Stimulated activated memory B cell treated with anti-CD40 and anti-IgM and Interleukin-4, amounts not matched to agents 10 μg/mL and 1 μg/mL and 100 μg/mL, for 72 hours (primary cell): ENCODE measurements at places on chromosomes 7 and 10.

- ATAC-seq, result no peak
These were observed 8.9 kb downstream of the IGFBP1 start for GRCh38 chr7:45897042-45897690.

DNA sequence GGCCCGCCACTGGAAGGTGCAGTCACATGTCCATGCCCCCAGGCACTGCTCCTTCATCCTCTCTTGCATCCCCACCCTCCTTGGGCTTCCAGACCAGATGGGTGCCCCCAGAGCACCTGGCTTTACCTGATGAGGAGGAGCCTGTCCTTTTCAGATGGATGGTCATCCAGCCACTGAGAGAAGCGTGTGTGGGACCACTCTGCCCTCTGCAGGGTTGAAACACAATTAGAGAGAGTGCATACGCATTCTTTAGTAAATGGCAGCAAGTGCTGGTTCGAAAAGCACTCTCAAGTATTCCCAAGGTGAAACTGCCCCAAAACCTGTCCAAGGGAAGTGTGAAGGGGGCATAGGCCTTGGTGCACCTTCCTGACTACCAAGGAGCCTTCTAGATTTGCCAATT, 41.6 kb downstream of the HBP1 start:
- no peak for ATAC-seq

DNA sequence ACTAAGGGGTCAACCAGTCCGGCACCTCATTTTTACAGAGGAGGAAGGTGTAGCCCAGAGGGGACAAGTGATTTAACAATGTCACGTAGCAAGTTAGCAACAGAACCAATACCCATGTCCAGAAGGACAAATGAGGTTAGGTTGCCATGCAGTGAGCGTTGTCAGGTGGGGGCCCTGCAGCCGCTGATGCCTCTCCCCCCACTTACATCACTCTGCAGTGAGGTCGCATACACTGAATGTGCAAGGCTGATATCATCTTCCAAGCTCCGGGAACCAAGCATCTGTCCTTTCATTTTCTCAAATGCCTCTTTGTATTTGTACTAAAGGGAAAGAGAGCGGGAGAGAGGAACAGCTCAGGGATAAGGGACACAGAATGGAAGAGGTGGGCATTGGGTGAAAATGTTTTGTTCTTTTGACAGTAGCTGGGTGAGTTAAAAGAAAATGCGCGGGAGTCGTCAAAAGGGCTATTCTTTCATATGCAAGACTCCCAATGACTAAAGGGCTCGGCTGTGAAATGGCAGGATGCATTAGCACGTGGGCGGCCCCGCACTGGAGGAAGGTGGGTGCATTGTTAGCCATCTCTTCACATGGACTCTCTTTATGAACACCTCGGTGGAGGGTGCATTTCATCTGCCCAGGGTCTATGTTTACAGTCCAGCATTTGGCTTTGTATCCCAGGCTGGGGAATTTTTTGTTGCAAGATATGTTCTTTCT, 49.7 kb downstream of the NRAP start:
- ATAC-seq, result no peak

DNA sequence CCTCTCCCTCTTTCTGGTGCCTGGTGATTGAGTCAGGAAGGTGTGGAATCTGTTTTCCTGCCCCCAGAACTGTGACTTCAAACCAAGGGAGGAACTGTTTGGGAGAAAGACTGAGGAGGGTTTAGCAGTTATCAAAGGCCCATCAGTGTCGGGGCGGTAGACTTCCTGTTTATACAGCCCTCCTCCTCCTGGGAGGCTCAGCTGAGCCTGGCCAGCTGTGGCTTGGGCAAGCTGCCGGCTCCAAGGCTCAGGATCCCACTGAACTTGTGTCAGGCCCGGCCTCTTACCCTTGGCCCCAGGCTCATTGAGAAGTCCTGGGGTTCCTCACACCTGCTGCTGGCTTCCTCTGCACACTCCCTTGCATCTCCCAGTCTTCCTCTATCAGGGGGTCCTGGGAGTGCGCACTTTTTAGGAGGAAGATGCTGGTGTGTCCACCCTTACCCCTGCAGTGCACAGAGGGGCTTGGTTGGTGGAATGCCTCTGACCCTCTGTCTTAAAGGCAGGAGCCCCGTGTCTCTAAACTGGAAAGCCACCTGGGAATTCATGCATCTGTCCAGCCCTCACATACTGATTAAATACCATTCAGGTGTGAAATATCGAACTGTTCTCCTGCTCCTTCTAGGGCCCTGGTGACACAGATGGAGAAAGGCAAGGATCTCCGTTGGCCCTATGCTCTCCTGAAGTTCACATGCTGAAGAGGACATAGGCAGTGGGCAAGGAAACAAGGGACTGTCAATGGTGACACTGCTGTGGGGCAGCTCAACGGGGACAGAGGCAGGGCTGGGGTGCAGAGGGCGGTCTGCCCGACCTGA, 32.4 kb downstream of the CXCL12 start:
- ATAC-seq, result no peak

DNA sequence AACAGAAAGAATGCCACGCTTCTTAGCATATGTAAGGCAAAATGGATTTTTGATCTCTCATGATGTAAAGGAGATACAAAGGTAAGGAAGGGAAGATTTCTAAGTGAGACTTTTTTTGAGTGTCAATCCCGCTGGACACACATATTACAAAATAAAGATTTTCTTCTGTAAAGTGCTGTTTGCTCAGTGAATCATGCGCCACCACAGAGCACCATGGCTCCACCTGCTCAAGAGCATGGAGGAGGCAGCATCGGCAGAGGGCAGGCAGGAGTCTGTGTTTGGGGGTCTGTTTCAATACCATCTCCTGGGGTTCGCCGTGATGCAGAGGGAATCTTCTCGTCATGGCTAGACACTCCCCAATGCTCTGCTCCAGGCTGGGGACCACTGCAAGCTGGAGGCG, 83.5 kb downstream of the ALOX5 start:
- ATAC-seq, result no peak

GRCh38 chr10:1126461-1126860, 70.3 kb downstream of the WDR37 start:
- ATAC-seq, result no peak

DNA sequence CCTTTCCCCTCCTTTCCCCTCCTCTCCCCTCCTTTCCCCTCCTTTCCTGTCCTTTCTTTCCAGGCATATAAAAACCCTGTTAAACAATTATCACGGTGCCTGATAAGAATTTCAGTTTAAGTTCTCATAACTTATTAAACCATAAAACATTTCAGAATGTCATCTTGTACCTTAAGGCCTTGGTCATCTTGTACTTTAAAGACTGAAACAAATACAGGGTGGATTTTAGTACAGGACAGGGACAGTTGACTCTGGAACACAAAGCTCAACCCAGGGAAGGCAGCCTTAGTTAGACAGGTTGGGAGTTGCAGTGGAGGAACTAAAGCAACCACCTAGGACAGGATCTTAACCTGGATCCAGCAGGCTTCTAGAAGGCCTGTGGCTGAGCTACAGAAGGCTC, 1.2 kb downstream of the AGR3 start:
- ATAC-seq, result no peak

- peak; percentile 27 for ATAC-seq
These were observed 64.8 kb upstream of the PLPP4 start for GRCh38 chr10:120392245-120392644.

- ATAC-seq, result no peak
These were observed 170.4 kb downstream of the NOC3L start for GRCh38 chr10:94192333-94192732.

DNA sequence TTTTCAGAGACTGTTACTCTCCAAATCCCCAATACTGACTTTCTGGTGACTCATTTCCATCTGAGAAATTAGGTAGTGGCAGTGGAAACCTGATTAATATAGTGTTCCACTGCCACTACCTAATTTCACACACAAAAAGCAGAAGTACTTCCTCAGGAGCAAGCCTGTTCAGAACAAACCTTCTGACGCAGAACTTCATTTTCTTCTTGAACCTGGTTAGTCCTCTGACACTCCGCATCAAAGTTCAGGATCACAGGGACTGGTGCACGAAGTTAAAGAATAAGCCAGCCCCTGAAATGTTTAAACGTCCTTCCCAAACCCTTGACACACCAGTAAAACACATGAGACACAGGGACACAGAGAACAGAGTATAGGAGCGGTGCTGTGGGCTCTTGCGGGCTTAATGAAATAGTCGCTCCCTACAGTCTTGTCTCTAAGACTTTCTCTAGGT, 4.4 kb downstream of the WDR91 start:
- peak; percentile 52 for ATAC-seq

GRCh38 chr7:14236834-14237233, 247.4 kb upstream of the ETV1 start:
- no peak for ATAC-seq

DNA sequence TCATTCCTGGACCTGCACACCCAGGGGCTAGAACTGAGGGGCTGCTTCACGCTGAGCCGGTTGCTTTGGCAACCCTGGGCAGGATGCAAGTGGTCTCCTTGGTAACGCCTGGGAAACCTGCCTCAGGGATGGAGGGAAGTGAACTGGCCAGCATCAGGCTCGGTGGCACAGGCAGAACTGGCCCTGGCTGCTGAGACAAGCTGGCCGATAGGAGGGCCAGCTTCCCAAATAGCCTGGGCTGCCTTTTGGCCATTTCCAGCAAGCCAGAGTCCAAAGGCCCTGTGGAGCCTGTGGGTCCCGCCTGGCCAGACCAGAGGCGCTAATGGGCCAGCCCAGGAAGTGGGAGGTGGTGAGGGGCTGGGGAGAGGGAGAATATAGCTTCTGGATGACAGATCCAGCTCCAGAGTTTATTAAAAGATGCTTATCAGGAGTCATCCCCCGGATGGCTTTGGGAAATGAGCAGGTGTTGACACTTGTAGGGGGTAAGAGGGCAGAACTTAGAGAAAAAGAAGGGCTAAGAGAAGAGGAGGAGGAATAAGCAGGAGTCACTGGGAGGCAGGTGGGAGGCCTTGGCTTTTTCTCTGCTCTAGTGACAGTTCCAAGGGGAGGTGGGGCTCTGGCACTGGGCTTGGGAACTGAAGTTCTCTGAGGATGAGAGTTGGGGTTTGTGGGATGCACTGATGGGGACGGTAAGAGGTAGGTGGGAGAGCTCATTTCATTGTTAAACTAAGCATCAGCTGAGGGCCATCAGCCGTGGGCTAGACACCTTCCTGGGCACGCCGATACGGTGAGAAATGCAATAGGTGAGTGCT, 9.6 kb downstream of the NEURL1 start:
- no peak for ATAC-seq

DNA sequence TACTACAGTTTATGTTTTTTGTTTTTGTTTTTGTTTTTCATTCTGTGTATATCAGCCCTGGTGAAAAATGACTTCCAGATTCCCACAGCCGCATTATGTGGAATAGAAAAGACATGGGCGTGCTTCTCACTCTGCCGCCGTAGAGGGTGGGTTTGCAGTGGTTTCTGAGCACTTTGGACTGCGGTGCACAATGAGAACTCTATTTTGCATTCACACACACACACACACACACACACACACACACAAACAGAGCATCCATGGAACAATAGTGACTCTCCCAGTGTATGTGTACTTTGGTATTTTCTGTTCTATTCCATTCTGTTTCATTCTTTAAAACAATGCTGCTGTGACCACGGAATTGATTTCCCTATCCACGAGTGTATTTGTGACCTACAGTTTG, 657.3 kb upstream of the FOXK1 start:
- ATAC-seq, result no peak

GRCh38 chr10:49599546-49599945, 10.6 kb upstream of the SLC18A3 start:
- no peak for ATAC-seq

GRCh38 chr10:69739634-69740033, 62.1 kb upstream of the COL13A1 start:
- no peak for ATAC-seq

- no peak for ATAC-seq
These were observed 962.8 kb downstream of the DNAJB9 start for GRCh38 chr7:109532262-109532992.

DNA sequence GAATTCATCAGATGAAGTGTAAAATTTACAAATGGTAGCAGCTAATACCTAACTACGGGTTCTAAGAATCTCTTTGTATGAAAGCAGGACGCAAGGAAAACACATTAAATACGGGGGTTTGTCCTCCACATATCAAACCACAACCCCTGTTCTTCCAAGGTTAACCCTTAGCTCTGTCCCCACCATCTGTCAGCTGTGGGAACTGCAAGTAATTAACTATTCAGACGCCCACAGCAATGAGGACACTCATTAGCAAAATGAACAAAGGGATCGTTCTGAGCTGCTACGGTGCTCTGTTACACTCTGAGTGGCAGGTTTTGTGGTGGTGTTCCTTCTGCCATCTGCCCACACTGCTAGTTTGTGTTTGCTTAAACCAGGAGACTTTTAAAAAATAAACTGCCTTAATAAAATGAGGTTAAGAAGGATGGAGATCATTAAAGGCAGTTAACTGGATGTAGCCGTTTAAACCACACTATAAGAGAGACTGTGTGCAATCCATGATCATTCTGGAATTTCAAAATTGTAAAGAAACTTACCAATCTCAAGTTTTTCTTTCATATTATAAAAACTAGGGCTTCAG, 51.4 kb downstream of the C10orf67 start:
- ATAC-seq, result no peak

DNA sequence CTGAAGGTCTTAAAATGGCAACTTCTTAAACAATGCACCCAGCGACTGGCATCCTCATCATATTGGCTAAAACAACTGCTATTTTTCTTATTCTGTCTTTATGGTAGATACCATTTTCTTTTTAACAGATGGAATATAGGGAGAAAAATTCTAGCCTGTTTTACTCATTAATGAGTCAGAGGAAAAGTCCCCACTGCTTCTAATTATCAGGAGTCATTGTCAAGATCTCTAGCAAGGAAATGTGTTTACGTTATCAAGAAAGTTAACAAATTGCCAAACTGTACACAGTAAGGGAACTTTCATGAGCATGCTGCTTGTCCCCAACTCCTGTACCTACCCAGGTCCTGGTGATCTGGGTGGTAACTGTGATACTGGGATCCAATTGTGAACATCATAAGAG, 117.7 kb upstream of the KIAA1217 start:
- ATAC-seq, result no peak

DNA sequence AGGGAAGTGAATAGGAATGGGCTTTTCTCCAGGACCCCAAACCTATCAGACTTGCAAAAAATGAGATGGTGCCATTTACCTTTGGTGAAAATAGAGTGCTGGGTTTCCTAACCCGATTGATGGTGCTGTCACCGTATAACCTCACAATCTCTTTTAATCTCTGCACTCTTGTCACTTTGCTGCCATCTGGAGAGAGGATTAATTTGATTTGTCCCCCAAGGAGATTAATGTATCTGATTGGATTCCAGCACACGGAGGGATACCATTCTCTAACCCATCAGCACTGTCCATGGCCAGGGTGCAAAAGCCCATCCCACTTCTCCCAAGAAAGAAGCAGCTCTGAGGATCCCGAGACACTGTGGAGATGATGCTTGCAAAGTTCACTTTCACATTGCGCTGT, 86.3 kb upstream of the NFE2L3 start:
- no peak for ATAC-seq

GRCh38 chr7:29794959-29795629, 11.2 kb upstream of the WIPF3 start:
- no peak for ATAC-seq

GRCh38 chr7:1807821-1808600, 137.9 kb downstream of the ELFN1 start:
- ATAC-seq, result no peak

- ATAC-seq, result no peak
These were observed 163.7 kb downstream of the SEMA3D start for GRCh38 chr7:85023066-85023712.
